Erythroblast (primary cell): ENCODE measurements at places on chromosomes 7 and 10.

DNA sequence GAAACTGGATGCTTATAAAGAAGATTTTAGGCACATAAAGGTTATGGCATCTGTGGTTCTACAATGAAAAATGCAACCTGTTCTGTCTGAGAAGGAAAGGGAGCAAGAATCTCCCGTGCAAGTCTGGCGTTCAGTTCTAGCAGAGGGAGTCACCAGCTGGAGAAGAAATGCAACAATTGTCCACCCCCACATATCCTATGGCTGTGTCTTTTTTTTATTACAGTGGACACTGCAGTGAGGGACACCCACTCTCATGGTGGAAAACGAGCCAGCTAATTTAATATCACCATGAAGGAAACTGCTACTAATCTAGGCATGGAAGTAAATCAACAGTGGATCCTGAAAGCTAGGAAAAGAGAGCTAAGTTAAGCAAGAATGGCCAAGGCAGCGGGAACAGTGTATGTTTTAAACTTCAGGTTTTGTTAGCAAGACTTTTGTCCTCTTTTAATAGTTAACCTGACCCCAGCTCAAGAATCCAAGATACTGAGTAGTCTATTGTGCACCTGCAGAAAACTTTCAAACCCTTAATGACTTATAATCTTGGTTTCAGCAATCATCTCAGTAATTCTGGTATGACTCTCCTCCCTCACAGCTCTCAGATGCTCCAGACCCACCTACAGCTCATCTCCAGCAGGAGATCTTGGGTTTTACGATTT, 149.3 kb downstream of the FGFR2 start:
- no peak for DNase-seq

DNA sequence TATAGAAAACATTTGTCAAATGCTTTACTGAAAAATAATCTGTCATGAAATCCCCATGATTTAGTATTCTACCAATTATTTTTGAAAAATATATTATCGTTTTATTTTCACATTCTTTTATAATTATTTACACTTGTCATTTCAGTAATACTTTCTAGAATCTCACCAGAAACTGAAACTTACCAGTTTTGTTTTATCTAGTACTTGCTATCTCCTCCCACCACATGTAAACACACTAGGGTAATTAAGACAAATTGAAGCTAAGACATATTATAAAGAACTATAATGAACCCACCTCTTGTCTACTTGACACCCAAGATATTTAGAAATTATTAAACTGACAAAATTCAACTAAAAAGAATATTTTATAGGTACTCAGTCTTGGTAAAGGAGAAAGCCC, 51.5 kb upstream of the GRM3 start:
- DNase-seq: no peak

GRCh38 chr7:109549471-109550193, 980.0 kb downstream of the DNAJB9 start:
- no peak for DNase-seq

DNA sequence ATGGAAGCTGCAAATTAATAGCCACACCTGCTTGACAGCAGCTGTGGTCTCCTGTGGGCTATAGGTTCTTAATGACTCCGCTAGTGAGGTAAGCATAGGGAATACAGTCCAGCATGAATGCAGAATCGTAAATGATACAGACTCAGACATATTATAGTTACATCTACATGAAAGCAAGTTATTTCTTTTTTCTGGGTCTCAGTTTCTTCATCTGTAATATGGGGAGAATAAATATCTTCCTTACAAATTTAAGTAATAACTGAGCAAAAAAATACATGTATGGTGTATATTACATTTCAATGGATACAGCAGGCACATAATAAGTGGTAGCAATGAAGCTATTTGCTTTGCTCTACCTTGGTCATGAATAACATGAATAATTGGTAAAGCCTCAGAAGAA, 245.9 kb upstream of the RHOBTB1 start:
- DNase-seq: no peak

DNA sequence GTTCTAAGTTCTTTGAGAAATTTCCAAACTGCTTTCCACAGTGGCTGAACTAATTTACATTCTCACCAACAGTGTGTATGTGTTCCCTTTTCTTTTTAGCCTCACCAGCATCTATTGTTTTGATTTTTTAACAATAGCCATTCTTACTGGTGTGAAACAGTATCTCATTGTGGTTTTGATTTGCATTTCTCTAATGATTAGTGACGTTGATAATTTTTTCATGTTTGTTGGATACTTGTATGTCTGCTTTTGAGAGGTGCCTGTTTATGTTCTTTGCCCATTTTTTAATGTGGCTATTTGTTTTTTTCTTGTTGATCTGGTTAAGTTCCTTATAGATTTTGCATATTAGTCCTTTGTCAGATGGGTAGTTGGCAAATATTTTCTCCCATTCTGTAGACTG, 191.4 kb downstream of the AGMO start:
- no peak for DNase-seq

DNA sequence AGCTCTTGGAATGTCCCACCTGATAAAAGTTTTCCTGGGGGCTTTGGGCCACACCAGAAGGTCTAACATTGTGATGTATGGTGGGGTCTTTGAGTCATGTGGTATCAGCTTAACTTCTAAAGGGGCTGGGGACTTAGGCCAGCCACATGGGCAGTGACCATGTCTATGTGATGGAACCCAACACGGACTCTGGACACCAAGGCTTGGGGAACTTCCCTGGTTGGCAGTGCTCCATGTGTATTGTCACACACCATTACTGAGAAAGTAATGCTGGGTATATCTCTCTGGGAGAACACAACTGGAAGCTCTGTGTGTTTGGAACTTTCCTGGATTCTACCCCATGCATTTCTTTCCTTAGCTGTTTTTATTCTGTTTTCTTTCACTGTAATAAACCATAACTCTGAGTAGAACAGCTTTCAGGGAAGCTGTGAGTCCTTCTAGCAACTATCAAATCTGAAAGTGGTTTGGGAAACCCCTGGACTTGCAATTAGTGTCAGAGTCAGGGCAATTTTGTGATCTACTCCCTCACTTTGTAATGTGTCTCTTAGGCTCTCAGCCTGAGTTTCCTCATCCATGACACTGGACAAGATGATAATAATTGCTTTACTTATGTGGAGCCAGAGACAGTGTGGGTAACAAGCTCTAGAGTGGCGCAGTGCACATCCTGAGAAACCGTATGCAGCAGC, 28.4 kb upstream of the AGK start:
- no peak for DNase-seq

DNA sequence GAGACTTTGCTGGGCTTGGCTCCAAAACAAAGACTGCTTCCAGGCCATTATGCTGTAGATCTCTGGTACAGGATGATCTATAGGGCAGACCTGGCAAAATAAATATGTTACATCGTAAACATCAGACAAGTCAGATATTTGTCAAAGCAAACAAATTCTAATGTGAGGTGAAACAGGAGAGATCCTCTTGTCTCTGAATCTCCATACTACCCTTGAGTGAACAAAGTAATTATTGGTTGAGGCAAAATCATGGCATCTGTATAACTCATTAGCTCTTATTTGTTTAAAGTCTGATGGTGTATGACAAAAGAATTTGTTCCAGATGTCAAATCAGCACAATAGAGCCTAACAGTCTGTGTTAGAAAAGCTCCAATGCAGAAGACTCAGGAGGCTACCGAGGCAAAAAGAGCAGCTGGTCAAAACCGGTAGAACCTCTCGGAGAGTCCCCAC, 1291.5 kb downstream of the TYW1 start:
- DNase-seq: no peak

- DNase-seq: no peak
Observed at GRCh38 chr7:55502858-55503440, 69.4 kb downstream of the VOPP1 start.

DNA sequence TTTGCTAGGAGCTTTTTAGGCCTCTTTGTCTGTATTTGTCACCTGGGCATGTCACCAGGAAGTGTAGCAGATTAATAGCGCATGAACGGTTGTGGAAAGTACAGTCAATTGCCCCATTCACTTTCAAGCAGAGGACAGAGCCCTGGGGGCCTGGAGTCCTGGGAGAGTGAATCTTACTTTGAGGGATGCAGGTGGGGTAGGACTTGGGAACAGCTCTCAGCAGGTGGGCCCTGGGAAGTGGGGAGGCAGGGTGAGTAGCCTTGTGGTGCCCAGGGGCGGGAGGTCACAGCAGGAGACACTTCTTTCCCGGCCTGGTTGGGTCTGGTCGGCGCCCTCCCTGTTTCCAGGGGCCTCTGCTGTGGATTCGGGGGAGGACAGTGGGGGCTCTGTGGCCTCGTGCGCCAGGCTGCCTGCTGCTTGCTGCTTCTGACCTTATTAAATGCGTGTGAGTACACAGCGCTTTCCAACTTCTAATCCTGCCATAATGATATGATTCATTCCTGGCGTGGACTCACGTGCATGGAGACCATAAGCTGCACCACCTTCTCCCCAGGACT, 51.6 kb upstream of the AQP1 start:
- DNase-seq: no peak

DNA sequence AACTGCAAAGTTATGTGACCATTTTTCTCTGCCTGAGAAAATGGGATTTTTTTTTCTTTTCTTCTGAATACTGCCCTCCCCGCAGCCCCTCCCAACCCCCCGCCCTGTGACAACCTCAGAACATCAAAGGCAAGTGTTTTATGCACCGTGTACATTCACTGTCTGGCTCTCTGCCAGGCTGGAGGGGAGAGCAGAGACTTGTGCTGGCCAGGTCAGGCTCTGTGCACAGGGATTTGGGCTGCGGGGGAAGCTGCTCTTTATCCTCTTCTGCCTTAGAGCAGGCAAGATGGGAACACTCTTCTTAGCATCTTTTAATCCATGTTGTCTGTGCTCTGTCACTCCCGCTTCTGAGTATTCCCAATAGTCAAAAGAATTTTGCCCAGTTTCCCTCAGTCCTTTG, 195.1 kb downstream of the CCSER2 start:
- DNase-seq: no peak

- DNase-seq: no peak
Observed at GRCh38 chr7:3007696-3008095, 36.0 kb downstream of the CARD11 start.

DNA sequence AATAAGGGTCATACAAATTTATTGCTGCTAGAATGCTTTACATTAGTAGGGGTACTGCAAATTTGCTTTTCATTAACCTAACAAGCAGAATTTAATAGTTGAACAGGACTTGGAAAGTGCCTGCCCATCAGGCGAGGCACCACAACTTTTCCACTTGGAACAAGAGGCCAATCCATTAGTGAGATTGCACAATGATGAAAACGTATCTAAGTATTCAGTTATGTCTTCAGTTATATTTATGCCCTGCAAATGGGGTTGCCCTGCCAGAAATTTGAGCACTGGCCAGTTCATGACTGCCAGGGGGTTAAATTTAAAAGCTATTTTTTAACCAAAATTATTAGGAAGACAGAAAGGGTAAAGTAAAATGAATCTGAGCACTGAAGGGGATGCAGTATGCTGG, 111.1 kb upstream of the PALS2 start:
- DNase-seq: no peak

DNA sequence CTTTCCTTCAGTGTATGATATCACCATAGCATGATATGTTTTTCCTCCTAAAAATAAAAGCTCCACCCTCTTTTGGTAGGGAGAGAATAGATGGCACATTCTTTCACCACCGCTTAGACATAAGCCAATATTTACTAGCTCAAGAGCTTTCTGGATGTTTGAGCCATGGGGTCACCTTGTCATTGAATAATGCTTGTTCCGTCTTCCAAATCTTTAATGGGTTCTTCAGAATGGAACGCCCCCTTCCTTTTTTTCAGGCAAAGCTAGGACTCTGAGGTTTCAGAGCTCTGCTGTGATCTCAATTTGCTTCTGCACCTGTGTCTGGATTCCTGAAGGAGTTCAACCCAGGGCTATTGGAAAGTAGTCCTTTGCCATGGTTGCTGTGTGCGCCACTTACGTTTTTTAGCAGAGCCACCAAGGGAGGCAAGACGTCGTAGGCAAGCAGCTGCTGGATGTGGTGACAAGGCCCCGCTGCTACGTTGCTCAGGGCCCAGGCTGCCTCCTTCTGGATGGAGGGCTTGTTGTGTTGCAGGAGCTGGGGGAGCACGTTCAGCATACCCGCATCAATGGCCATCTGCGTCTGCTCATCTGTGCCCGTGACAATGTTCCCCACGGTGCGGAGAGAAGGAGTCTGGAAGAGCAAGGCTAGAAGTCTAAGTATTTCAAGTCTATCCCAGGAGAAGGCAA, 23.2 kb downstream of the KPNA7 start:
- no peak for DNase-seq

DNA sequence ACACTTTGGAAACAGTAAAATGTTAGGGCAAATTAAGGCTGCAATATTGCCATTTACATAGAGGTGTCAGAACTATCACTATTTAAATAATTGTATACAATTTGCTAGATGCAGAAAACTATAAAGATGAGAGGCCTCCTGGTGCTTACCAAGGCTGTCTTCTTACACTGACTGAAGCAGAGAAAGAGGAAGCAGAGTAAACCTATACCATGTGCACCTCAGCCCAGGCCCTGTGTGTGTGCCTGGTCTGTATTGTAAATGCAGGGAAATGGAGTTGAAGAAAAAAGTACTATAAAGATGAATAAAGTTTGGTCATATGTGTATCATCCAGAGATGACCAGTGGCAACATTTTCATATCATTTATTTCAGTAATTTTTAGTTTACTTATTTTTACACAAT, 29.2 kb downstream of the ELMO1 start:
- no peak for DNase-seq

DNA sequence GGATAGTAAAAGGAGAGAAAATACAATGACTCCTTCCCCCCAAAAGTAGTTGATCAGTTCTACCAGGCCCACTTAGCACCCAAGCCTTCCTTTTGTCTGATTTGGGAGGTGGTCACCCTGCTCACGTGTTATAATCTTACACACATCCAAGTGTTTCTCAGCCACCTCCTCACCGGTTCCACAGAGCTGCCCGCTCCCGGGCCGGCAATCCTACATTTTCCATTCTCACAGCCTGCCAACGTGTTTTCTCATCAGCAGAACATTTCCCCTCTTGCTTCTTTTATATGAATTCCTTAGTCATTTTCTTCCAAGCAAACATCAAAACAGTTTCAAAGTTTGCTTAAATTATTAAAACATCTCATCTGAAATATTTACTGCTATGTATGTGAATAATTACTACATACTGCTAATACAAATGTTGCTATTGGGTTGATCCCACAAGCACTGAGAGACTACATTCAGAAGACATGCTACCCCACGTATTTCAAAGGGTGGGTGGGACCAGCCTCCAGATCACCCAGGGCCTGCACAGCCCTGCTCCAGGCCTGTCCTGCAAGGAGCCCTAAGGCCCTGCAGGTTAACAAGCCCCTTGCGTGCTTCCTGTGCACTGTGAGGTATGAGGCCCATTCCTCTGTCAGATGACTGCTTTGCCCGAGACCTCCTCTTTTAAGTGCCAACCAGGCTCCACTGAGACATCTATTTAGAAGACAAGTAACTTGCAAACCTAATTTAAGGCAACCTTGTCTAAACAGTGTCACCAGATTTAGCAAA, 75.3 kb downstream of the GRB10 start:
- DNase-seq: no peak

DNA sequence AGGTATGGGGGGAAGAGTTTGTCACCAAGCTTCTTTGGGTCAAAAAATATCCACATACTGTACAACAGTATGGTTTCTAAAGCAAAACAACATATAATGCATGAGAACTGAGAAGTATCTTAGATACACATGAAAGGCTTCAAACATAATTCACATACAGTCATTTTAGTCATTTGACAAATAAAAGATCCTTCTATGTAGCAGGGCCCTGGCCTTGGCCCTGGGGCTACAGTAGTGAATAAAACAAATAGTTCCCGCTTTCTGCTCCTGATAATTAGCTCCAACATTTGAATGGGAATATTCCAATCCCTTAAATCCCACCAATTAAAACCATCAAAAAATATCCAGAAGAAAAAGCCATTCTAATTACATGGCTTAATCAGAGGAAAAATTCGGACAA, 51.3 kb downstream of the MALSU1 start:
- no peak for DNase-seq
